ENCODE measurements at places on chromosomes 2 and 18.

DNA sequence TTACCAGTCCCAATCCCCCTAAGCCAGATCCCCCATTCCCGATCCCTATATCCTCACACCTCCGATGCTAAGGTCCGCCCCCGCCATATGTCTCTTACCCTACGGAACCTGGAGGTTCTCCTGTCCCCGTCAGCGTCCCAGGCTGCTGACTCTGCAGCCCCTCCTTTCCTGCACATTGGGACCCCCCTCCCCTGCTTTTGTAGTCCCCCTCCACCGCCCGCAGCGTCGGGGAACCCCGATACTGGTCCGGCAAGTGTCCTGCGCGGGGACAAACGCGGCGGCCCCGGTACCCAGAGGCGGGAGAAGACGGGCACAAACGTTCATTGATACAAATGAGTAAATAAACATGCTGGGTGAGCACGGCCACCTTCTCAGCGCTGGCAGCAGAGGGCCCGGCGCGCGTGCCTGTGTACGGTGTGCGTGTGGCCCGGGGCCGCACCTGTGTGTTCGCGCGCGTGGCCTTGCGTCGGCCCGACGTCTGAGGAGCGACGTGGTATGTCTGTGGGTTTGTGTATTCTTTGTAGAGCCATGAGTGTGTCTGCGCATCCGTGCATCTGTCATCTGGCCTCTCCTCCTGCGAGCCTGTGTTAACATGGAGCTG lies 2.0 kb upstream of the CYP26B1 start:
- peak; percentile 58 for DNase-seq

GRCh38 chr18:22324191-22325131 lies 93.3 kb downstream of the CTAGE1 start:
- peak; percentile 47 for DNase-seq

- DNase-seq, result no peak
Measured at GRCh38 chr2:101419096-101419663, 31.9 kb upstream of the CREG2 start.

GRCh38 chr2:112204411-112204810 lies 50.4 kb downstream of the ZC3H8 start:
- no peak for DNase-seq

All from NCI-H146 (cell line).